Kidney capillary endothelial cell (primary cell): ENCODE measurements at places on chromosomes 16 and 17.

DNA sequence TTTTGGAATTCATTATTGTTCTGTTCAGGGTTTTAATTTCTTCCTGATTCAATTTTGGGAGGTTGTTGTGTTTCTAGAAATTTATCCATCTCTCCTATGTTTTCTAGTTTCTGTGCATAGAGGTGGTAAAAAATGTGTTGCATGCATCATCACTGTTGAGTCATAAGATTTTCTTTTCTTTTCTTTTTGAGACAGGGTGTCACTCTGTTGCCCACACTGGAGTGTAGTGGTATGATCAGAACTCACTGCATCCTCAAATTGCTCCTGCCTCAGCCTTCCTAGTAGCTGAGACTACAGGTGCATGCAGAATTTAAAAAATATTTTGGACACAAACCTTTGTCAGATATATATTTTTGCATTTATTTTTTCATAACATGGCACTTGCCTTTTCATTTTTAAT, 184.8 kb downstream of the BCAS3 start:
- no peak for DNase-seq

- DNase-seq: no peak
Measured at GRCh38 chr16:1066584-1067172, 5.9 kb upstream of the SSTR5 start.

GRCh38 chr17:48368352-48368908, 61.6 kb downstream of the SKAP1 start:
- no peak for DNase-seq

GRCh38 chr17:44451832-44452231, 51.4 kb downstream of the GPATCH8 start:
- no peak for DNase-seq

- no peak for DNase-seq
Measured at GRCh38 chr17:56172517-56172982, 19.3 kb downstream of the ANKFN1 start.

DNA sequence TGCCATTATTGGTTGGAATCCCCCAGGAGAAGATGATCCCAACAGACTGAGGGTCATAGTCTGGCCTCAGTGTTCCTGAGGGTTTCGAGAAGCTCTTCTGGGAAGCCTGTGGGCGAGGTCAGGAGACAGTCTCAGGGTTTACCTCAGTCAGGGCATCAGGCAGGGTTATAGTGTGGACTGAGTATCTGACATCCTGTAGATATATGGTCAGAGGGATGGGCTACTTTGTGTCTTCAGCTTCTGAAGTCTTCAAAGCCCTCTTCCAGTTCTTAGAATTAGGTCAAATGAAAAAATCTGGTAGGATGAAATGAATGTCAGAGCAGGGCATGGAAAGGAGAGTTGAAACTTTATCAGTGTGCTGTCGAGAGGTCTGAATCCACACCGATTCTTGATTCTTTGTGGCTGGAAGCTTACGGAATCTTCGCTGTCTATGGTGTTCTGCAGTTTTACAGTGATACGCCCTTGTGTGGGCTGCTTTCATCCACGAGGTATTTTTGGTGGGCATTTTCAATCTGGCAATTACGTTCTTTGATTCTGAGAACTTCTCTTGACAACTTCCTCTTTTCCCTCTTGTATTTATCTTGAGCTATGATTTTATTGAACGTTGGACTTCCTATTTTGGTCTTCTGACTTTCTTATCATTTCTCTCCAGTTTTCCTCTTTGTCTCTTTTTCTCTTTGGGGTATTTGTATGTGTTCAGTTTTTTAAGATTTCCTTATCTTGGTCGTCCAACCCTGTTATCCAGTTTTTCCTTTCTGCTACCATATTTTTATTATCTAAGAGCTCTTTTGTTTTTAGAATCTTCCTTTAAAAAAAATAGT, 30.4 kb downstream of the BPTF start:
- DNase-seq: no peak

- DNase-seq: peak; percentile 13
Measured at GRCh38 chr17:413706-414380, 61.2 kb upstream of the RPH3AL start.

DNA sequence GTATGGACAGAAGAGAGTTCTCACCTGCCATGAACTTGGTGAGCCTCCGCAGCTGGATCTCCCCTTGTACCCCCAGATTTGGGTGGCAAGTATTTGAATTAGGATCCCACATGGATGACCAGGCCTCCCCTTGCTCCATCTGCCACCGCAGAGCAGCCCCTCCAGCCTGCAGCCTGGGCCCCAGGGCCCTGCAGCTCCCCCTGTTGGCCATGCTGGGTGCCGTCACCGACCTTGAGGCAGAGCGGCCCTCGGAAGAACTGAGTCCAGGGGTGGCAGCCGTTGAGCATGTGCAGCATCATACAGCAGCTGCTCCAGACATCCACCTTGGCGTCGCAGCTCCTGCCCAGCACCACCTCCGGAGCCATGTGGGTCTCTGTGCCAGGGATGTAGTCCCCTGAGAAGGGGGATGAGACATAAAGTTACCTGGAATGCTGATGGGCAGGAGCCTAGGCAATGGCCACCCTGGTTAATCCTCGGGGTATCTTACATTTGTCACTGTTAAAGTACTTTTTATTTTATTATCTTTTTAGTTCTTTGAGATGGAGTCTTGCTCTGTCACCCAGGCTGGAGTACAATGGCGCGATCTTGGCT, 9.0 kb upstream of the SPATA32 start:
- DNase-seq: no peak
